ENCODE measurements at places on chromosomes 5 and 9. TPM values are rescaled to one million over a fixed set of nuclear protein-coding genes. Genes with fewer than 3 reads are reported as not detected.
A peak's percentile ranks its signal among the peaks of the same experiment; 100 is the strongest.

The PCDHGA8 gene
- total RNA-seq: 0.03 TPM

The FYB1 gene
- not detected for total RNA-seq

DNA sequence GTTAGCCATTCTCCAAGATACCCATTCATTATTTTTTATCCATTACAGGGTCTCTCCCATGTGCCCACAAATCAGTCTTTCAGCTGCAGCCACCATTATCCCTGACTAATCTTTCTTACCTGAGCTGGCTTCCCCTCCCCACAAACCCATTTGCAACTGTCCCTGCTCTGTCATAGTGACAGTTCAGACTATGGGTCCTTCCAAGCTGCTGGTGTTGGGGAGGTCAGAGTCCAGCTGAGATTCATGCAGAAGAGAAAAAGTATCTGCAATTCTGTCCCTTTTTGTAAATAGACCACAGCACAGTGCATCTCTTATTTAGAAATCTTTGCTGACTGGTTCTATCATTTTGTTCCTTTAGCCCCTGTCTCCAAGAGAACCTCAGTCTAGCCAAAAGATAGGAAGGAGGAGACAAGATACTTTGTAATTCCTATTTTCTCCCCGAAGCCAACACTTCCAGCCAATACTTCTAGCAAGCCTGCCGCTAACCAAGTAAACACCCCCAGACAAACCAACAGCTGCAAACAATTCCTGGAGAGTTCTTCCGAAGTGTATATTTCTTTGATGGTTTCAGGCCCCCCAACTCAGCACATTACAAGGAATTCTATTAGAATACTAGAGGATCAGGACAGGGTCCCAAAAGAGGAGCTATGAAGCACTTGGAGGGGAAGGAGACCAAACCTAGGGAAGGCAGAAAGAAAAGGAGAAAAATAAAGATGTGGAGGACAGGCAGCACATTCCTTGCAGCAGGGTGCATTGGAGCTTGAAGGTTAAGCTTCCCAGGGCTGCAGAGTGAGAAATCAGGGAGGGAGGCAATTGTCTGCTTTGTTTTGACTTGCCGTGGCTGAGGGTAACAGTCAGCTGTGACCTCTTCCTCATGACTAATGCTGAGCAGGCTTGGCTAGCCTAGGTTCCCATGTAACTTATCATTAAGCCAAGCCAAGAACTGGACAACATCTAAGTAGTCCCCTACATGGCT lies 148.5 kb downstream of the SGCD start:
- DNase-seq: peak; percentile 84

- DNase-seq: no peak
These were observed 18.6 kb upstream of the CEP72 start for GRCh38 chr5:593511-593910.

The TRUB2 gene
- total RNA-seq: 12.3 TPM

DNA sequence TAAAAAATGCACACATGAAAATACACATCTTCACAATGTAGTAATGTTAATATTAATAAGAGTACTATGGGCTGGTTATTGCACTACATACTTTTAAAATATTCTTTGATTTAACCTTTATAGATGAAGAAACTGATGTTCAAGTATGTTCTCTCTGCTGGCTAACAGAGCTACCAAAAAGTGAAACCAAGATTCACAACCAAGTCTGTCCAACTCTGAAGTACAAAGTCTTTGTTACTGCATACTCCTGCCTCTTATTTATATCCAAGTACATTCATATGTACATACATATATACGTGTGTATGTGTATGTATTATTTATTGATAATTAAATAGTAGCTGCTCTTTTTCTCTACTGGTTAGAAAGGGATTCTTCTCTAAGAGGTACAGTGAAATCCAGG lies 325.6 kb downstream of the BNC2 start:
- DNase-seq: no peak

The IFNA21 gene
- not detected for total RNA-seq

The IFNA1 gene
- total RNA-seq: not detected

The PSAT1 gene
- 230 TPM for total RNA-seq

DNA sequence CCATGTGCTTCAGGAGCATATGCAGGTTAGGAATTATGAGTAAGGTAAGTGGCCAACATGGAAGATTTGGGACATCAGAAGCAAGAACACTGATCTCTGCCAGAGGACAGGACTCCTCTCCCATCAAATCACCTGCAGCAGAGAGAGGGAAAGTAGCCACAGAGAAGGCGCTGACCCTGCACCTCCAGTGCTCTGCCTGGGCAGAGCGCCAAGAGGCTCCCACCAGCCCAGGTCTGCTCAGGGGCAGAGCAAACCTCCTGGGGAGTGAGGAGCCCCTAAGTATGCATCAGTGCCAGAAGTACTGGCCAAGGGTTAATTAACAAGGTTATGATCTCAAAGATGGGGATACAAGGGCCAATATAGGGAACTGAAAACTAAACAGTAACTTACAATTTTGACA lies 545.3 kb upstream of the TRPC7 start:
- no peak for DNase-seq

DNA sequence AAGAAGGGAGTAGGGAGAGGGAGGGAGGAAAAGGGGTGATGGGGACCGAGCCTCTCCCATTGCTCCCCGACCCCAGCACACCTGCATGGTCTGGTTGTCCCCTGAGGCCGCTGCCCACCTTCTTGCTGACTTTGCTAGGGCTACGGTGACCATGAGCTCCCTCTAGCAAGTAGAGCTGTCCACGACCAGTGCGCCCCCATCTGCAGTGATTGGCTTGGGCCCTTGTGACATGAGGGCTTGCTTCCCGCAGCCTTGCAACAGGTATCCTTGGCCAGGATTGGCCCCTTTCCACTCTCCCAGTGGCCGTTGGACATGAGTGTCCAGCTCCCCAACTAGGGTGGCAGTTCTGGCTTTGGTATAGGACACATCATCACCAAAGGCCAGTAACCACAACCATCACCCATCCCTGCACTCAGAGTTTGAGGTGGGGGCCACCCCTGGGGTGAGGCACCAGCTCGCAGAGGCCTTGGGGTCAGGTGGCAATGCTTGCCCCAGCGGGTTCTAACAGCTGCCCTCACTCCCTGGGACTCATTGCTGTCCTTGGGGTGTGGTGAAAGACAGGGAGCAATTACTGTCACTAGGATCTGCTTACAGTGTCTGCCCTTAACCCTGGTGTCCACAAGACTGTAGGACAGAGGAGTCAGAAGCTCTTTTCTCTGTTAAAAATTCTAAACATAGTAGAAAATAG lies 17.2 kb upstream of the NINJ1 start:
- DNase-seq: no peak

GRCh38 chr9:100082782-100083181 lies 16.0 kb downstream of the ERP44 start:
- no peak for DNase-seq

The TMEFF1 gene
- not detected for total RNA-seq

GRCh38 chr5:175821790-175822211 lies 49.6 kb upstream of the CPLX2 start:
- DNase-seq: no peak
